Left forelimb (tissue), 1 donor: ENCODE measurements at places on chromosomes 6 and 20.
A peak's percentile ranks its signal among the peaks of the same experiment; 100 is the strongest.

DNA sequence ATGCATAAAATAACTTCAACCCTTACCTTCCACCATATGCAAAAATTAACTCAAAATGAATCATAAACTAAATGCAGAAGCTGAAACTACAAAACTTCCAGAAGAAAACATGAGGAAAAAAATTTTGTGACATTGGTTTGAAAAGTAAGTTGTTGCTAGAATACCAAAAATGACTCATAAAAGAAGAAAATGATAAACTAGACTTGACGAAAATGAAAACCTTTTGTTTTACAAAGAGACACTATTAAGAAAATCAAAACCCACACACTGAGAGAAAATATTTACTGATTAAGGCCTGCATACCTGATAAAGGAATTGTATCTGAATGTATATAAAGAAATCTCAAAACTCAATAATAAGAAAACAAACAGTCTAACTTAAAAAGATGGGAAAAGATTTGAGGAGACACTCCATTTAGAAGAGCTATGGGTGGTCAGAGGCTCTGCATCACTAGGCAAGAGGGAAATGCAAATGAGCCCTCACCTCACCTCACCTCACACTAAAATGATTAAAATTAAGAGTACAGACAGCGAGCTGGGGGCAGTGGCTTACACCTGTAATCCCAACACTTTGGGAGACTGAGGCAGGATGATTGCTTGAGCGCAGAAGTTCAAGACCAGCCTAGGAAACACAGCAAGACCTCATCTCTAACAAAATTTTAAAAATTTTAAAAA, 97.6 kb upstream of the CST7 start:
- no peak for DNase-seq

DNA sequence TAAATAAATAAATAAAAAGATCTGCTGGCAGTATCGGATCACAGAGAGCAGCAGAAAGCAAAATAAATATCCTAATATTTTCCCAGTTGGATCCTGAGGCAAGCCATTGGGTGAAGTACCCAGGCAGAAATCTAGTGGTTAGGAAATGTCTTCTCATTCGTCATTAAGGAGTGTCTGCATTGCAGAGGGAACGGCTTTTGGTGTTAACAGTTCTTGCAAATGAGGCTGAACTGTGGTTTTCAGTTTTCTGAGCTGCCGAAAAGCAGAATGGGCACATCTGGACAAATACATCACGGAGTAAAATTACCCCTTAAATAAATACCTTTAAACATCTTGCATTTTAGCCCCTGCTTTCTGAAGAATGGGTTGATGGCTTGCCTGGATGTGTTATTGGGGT, 82.3 kb upstream of the MPC1 start:
- no peak for DNase-seq

- no peak for DNase-seq
These were observed 64.9 kb upstream of the BTBD3 start for GRCh38 chr20:11852811-11853210.

GRCh38 chr6:169724494-169725124, at the start of gene PHF10:
Gene PHF10, minus strand, starts transcription at chr6:169724500. Its CDS starts 569 bp downstream, at chr6:169723931.
- DNase-seq: peak; percentile 94

DNA sequence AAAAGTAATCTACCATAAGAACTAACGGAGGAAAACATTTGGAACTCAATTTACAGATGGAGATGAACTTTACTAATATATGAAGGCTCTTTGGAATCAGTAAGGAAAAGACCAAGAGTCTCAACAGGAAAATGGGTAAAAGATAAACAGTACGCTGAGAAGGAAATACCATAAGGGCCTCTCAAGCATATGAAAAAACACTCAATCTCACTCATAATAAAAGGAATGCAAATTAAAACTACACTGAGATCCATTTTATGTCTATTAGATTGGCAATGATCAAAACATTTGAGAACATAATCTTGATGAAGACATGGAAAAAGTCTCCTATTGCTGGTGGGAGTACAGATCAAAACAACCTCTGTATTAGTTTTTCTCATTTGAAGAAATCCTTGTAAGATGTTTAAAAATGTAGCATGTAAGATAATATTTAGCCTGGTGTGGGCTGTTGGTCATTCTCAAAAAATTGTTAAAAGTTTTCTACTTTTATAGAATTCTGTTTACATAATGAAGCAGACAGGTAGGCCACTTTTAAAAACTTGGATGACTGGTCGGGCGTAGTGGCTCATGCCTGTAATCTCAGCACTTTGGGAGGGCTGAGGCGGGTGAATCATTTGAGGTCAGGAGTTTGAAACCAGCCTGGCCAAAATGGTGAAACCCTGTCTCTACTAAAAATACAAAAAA, 14.5 kb downstream of the REV3L start:
- no peak for DNase-seq

- no peak for DNase-seq
These were observed 190.3 kb downstream of the TENT5A start for GRCh38 chr6:81562169-81562568.

DNA sequence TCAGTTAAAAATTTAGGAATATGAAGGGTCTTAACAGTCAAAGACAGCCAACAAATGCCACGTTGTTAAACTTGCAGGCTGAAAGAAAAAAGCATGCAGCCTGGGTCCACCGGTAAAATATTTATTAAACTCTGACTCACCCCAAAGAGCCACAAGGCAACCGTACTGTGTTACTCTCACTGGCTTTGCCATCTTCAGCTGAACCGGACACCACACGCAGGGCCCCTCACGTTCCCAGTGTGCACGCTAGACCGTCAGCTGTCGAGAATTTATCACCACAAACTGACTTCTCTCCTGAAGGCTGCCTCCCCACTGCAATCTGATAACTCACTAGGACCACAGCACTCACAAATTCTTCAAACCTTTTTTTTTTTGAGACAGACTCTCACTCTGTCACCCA, 30.7 kb downstream of the HUS1B start:
- DNase-seq: no peak

GRCh38 chr6:13355999-13356785, 27.9 kb upstream of the TBC1D7 start:
- DNase-seq: no peak

DNA sequence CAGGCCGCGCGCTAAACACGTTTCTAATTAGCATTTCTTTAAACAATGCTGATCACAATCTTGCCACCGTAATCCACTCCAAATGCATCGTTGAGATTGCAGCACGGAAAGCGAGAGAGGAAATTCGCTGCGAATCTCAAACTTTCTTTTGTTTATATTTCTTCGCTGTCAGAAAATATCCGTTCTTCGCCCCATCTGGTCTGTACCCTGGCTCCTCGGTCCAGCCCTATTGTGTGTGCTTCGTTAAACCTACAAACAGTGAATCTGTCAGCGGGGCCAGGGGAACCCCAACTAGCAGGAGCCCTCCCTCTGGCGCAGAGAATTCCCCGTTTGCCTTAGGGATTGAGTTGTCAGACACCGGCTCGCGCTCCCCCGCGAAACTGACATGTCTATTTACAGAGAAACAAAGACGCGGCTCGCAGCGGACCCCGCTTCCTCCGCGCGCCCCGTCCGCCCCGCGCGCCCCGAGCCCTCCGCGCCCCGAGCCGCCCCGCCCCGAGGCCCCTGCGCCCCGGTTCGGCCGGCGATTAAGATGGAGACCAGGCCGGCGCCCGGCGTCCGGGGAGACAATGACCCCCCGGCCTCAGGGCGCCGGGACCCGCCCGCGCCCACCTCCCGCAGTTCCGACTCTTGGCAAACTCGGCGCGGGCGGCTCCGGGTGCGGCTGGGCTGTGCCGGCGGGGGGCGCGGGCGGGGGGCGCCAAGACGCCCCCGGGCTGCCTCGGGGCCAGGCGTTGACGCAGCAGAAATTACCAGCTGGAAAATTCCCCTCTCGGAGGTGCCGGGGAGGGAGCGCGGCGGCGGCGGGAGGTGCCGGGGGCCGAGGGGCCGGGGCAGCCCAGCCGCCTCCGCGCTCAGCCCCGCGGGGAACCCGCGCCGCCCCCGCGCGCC, 874 bp downstream of the ZBTB46 start:
- no peak for DNase-seq

- no peak for DNase-seq
These were observed 78.2 kb upstream of the ARID1B start for GRCh38 chr6:156699017-156699421.

DNA sequence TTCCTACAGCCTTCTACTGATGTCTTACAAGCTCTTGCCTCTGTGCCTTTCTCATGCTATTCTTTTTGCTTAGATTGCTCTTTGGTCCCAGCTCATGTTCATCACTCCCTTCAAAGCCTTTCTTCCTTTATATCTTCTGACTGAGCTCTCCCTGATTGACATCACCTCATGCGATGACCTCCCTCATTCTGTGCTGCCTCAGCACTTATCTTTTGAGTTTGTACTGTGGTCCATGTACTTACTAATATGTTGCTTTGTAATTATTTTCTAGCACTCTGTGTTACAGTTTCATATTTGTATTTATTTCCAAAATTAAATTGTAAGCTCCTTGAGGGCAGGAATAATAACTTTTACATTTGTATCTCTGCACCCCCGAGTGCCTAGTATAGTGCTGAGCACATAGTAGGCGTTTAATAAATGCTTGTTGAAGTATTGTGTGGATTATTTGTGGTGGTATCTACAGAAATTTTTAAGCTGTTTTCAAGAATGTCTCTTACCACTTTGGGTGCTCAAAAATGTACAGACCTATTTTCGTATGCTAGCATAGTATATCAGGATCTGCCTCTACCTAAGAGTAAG, 17.4 kb downstream of the ZKSCAN8 start:
- DNase-seq: no peak

DNA sequence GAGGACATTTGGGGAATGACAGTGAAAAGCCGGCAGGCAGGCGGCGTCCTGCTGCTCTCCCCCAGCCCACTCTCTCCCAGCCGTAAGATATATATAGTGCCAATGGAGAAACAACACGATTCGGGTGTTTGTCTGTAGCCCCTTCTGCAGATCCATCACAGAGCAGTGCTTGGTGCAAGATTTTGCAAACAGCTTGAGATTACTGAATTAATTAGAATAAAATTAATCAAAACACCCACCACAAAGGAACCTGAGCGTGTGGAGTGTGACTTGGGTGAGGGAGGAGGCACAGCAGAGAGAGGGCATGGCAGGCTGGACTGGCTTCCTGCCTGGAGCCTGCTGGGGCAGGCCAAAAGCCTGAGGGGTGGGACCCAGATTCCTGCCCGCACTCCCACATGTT, 28.8 kb upstream of the CCDC167 start:
- no peak for DNase-seq
